Dorsolateral prefrontal cortex (tissue), 122 donors: ENCODE measurements at places on chromosomes 5 and 9. TPM values are rescaled to one million over a fixed set of nuclear protein-coding genes. Genes with fewer than 3 reads are reported as not detected.
A peak's percentile ranks its signal among the peaks of the same experiment; 100 is the strongest.

Gene IFNE
- 0.97 TPM for total RNA-seq

Gene SYK
- 8.4 TPM for total RNA-seq

Gene SLF1
- total RNA-seq, result 28.3 TPM

Gene MARCHF6
- 239 TPM for total RNA-seq

Gene SLC44A1
- 204 TPM for total RNA-seq

Gene PROB1
- 3.6 TPM for total RNA-seq

Gene SLC6A3
- total RNA-seq, result not detected

DNA sequence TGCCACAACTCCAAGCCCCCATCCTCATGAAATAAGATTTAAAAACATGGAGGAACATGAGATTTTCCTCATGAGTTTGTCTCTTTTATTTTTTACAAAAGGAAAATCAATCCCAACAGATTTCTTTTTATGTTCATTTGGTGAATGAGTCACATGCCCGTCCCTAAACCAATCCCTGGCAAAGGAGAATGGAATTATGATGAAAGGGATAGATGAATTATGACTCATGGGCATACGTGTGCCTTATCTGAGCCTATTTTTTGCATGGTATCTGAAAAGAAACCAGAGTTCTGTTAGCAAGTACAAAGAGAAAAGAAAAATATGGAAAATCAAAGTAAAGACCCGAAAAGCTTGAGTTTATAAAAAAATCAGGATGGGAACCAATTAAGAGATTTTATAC, 267.5 kb upstream of the TMEM161B start:
- no peak for DNase-seq

- no peak for DNase-seq
Observed at GRCh38 chr9:88310310-88310980, 77.8 kb upstream of the SPIN1 start.

GRCh38 chr9:122005597-122005996, 87.5 kb downstream of the TTLL11 start:
- no peak for DNase-seq

DNA sequence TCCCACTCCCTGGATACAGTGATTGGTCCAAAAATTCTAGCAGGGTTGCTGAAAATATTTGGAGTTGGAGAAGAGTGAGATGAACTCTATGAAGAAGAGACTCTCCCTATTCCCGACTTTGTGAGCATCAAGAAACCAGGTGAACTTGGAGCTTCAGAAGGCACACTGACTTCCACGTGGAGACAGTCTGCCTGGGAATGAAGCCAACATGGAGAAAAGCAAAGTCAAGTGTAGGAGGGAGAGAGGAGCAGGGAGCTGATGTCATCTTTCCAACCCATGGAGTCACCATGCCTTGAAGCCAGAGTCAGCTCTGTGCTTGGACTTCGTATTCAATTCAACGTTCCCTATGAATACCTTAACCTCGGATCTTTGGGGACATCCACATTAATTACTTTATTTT, 125.1 kb downstream of the NPR3 start:
- DNase-seq, result no peak

GRCh38 chr9:27497883-27498417, 26.1 kb upstream of the IFNK start:
- peak; percentile 51 for DNase-seq

DNA sequence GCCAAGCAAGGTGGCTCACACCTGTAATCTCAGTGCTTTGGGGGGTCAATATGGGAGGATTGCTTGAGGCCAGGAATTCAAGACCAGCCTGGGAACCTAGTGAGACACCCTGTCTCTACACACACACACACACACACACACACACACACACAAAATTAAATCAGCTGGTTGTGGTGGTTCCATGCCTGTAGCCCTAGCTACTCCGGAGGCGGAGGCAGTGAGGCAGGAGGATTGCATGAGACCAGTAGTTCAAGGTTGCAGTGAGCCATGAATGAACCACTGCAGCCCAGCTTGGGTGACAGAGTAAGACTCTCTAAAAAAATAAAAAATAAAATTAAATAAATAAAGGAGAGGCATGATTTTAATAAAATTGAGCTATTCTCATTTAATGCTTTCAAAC, 13.1 kb downstream of the CEMIP2 start:
- DNase-seq, result no peak

DNA sequence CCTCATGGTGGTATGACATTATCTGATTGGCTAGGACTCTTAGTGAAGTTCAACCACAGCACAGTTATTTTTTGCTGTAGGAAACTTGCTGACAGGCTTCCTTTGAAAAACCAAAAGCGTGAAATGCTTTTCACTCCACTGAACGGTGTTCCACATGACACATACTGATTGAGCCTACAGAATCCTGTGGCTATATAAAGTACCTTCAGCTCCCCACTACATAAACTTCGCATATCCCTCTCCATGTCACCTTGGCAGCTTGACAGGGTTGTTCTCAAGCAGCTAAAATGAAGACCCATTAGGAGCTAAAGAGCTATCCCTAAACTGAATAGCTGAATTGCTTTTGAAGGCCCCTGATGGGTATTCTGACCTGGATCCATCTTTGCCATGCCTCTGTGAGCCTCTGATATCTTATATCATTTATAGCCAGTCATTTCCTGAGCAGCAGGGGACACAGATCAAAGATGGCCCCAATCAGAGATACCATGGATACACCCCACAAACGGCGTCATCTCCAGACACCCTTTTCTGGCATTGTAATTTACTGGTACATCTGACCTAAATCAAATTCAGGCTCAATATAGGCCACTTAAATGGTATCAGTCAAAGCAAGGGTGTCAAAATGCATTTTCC, 91.5 kb downstream of the APBA1 start:
- DNase-seq, result no peak

GRCh38 chr5:91955610-91956009, 572.5 kb upstream of the ARRDC3 start:
- DNase-seq, result no peak

GRCh38 chr5:14580398-14581034, 1.1 kb upstream of the OTULINL start:
- no peak for DNase-seq

GRCh38 chr5:77775790-77776553, at the start of gene TBCA:
Gene TBCA (minus strand): TSS chr5:77776339. CDS start chr5:77776257, 82 bp downstream.
- DNase-seq, result peak; percentile 85

DNA sequence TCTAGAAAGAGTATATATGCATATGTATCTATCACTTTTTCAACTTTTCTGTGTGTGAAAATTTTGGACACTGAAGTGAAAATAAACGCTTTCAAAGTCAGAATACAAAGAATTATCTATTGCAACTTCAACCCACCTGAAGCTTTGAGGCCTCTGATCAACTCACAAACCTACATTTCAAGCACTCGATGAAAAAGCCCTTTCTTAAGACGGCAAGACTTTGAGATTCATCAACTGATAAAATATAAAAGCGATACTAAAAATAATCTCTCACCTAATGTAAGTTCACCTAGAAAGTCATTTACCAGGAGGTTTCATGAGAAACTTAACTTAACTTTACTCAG, 1.2 kb downstream of the GOLPH3 start:
- no peak for DNase-seq

- DNase-seq, result no peak
Observed at GRCh38 chr9:132006677-132007370, 72.8 kb downstream of the MED27 start.
